ENCODE measurements at places on chromosomes 2 and 18.

DNA sequence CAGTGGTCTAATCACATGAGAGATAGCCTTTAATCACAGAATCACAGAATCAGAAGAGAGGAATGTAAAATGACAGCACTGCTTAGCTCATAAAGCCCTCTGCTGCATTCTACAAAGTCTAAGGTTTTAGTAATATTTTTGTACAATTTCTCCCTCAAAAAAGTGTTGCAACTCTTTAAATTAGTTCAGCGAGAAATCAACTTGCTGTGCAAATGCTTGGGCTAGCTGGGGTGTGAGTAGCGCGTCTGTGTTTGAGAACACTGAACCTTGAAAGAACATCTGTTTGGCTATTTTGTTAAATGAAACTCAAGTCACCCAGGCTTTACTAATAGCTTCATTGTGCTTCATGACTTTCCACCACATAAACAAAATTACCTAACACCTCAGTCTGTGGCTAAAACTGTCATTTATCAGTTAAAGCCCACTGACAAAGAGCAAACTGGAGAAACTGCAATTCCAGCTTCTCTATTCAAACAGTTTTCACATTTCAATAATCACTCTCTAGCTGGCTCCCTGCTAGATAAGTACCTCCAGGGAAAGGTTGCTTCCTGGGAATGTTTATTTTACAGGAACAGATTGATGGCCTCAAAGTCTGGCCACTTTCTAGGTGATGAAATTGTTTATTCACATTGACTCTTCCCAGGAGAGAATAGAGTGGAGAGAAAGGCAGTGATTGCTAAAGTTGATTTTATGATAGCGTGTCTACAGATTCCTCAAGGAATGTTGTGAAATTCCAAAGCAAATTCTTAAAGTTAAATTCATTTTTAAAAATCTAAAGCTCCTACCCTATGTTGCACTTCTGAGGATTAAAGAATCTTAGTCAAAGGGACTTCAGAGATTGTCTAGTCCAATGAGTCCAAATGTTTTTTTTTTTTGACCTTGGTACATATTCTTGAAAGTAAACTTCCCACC is 36.0 kb upstream of the STAT1 start:
- DNase-seq = no peak

GRCh38 chr2:9779596-9780264 is 63.5 kb upstream of the TAF1B start:
- peak; percentile 53 for DNase-seq

GRCh38 chr2:237324837-237325236 is 89.1 kb downstream of the COL6A3 start:
- DNase-seq = no peak

DNA sequence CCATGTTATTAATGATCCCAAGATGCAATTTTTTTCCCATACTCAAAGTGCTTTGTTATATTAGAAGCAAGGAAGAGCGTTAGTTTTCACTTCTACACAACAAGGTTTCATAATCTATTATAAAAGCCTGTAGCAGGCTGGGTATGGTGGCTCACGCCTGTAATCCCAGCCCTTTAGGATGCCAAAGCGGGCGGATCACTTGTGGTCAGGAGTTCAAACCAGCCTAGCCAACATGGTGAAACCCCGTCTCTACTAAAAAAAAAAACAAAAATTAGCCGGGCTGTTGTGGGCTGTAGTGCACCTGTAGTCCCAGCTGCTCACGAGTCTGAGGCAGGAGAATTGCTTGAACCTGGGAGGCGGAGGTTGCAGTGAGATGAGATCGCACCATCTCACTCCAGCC is 19.0 kb upstream of the SERPINB2 start:
- DNase-seq = no peak

GRCh38 chr2:144517866-144518747 is 1.8 kb downstream of the ZEB2 start:
- no peak for DNase-seq

DNA sequence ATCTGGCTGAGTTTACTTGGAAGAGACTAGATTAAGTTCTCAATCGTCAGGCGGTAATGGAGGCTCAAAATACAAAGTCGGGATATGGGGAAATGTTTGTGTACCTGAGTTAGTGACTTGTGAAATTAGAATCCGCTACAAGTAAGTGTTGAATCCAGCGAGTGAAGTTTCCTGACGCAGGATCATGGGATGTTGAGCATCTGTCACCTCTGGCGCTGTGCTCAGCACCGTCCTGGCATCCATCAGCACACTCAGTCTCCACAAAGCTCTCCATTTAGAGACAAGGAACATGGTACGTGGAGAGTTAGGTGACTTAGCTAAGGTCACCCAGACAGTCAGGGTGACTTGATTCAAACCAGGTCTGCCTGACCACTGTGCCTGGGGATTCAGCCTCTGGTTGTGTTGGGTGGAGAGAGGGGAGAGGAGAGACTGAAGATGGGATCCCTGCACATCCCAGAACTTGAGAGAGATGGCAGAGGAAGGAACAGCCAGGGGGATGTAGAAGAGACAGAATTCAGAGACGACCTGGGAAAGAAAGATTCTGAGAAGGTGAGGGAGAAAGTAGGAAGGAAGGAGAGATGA is 251.2 kb downstream of the ACKR3 start:
- DNase-seq = no peak

GRCh38 chr2:128440666-128441340 is 122.1 kb upstream of the HS6ST1 start:
- peak; percentile 9 for DNase-seq

- DNase-seq = no peak
These were observed 6.7 kb upstream of the IAH1 start for GRCh38 chr2:9467687-9468086.

GRCh38 chr2:23513872-23514793 is 129.2 kb downstream of the KLHL29 start:
- no peak for DNase-seq

DNA sequence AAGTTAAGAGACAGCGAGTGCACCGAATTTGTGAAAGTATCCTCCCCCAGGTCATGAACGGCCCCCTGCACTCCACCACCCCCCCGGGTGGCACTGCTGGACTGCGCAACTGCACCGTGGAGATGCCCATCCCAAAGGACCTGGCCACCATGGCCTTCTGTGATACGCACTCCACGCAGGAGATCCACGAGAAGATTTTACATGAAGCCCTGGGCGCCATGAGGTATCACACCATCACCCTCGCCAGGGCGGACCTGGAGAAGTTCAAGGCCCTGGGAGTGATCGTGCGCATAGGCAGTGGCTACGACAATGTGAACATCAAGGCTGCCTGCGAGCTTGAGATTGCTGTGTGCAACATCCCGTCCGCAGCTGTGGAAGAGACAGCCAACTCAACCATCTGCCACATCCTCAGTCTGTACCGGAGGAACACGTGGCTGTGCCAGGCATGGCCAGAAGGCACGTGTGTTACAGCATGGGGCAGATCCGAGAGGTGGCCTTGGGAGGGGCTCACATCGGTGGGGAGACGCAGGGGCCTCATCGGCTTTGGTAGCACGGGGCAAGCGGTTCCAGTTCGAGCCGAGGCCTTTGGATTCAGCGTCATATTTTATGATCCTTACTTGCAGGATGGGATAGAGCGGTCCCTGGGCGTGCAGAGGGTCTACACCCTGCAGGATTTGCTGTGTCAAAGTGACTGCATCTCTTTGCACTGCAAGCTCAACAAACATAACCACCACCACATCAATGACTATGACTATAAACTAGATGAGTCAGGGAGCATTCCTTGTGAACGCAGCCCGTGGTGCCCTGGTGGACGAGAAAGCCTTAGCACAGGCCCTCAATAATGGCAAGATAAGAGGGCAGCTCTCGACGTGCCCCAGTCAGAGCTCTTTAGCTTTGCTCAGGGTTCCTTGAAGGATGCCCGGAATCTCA is 290.8 kb upstream of the MC4R start:
- no peak for DNase-seq

DNA sequence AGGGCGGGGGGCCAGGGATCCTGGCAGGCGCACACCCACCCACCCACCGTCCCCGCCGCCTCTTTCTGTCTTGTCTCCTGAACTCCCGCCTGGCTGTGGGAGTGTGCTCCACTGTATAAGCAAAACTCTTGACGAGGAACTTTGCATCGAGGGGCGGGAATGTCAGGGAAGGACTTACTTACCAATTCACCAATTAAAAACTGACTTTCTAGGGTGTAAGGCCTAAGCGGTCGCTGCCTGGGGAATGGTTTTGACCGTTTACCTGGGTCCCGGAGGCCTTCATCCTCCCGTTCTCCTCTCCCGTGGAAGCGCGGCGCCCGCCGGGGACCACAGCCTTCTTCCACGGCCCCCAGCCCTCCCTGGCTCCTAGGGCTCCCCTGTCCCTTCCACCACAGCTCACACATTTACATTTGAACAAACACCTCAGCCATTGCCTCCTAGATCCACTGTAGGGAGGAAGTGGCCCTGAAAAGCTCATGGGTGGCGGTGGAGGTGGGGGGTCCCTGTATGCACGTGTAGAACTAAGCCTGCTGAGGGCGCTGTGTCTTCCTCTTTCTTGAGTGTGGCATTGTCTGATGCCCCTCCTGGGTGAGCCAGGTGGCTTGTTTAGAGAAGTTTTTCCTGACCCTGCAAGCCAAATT is 8.9 kb downstream of the ASIC4 start:
- DNase-seq = no peak

DNA sequence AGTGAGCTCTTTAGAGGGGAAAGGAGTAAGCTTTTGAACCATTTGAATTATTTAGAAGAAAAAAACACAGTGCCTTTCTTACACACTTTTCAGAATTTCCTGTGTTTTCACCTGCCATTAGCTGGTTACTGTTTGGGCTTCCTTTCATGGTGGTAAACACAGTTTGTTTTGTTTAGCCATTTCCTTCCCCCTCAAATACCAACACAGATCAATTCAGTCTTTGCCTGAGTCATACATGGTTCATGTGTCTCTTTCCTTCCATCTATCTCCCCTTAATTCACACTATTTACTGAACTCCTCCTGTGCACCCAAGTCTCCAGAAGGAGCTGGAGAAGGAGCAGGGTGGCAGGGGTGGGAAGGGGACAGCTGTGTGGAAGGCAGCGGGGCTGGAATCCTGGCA is 45.0 kb downstream of the TCF7L1 start:
- DNase-seq = no peak

DNA sequence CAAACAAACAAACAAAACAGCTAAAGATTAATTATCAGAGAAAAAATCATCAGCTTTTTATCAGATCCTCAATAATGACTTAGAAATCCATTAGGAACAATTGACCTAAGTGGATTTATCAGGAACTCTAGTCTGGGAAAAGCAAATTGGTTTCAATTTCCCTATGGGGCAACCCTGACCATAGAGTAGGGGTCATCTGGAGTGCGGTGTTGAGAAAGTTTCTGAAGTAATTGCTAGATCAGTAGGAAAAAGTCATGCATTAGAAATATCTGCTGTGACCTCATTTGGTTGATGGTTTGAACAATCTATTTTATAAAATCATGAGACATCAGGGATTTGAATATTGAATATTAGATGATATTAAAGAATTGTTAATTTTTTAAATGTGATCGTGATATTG is 507.9 kb downstream of the TXNL1 start:
- DNase-seq = no peak

DNA sequence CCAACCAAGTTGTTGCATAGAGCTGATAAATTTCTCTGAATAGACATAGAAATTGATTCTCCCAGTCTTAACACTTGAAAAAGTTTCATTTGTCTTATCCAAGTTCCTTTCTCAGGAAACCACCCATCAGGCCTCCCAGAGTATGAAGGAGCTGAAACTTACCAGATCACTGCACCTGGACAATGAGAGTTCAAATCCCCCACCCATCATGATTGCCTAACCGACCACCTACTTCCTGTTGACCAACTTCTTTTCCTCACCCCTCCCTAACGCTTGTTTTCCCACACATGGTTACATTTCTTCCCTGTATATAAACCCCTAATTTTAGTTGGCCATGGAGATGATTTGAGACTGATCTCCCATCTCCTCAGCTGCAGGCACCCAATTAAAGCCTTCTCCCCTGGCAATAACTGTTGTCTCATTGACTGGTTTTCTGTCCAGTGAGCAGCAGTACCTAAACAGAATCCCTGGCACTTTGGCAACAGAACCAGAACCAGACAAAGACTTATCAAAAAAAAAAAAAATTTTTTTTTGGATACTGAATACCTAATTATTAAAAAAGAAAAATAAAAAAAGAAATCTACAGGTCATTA is 103.0 kb downstream of the SPIRE1 start:
- no peak for DNase-seq

- no peak for DNase-seq
These were observed 165.0 kb downstream of the ANKRD30B start for GRCh38 chr18:14912967-14913366.

GRCh38 chr2:70199320-70199864 is 8.6 kb upstream of the C2orf42 start:
- no peak for DNase-seq

- peak; percentile 3 for DNase-seq
These were observed 230.9 kb downstream of the RBM43 start for GRCh38 chr2:151030663-151031230.

DNA sequence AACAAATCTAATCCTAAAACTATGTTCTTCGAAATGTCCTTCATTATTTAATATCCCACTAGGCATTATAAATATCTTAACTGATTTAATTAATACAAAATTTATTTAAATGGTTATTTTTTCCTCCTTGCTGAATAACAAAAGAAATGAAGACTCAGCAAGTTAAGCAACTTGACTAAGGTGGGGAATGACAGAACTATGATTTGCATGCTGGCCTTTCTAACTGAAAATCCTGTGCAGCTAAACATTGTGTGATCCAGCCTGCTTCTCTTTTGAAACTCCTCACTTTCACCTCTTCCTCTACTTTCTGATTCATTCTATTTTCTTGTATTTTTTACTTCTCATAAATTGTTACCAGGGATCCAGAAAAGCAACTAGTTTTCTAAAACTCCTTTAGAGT is 132.0 kb downstream of the CALCRL start:
- DNase-seq = no peak

- DNase-seq = no peak
These were observed 65.5 kb upstream of the GPC1 start for GRCh38 chr2:240369801-240370585.

DNA sequence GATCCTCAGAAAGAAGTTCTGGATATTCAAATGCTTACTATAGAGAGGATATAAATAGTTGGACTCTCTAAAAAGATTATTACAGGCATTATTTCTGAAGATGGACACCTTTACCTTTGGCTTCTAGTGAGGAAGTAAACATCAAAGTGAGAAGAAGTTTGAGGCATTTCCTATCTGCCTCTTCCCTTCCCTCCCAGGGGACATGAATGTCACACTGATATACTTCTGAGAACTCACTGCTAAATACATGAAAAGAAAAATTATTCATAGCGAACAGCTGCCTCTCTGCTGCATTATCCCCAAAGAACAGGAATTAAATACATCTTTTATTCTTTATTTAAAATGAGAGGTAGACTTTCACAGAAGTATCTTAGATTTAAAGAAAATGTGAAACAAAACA is 63.6 kb upstream of the PGAP1 start:
- no peak for DNase-seq

Measured in stimulated activated CD4-positive, alpha-beta T cell treated with anti-CD3 and anti-CD28 coated beads, Interleukin-2, amount 100 ng/mL, for 24 hours (primary cell).